Mesenchymal stem cell (in vitro differentiated cells and primary cell): ENCODE measurements at places on chromosomes 13 and 19.

DNA sequence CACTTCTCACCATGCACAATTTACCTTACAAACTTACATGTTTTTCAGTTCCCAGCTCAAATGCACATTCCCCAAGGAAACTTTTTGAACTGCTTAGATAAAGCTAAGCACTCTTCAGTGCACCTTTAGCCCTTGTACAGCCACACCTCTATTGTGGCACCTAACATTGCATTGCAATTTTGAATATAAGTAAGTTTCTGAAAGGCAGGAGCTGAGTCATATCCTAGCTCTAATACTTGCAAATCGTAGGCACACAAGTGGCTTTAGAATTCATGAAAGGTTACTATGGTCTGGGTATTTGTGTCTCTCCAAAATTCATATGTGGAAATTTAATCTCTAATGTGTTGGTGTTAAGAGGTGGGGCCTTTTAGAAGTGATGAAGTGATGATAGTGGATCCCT is 4.9 kb upstream of the ESD start:
- no peak for DNase-seq

DNA sequence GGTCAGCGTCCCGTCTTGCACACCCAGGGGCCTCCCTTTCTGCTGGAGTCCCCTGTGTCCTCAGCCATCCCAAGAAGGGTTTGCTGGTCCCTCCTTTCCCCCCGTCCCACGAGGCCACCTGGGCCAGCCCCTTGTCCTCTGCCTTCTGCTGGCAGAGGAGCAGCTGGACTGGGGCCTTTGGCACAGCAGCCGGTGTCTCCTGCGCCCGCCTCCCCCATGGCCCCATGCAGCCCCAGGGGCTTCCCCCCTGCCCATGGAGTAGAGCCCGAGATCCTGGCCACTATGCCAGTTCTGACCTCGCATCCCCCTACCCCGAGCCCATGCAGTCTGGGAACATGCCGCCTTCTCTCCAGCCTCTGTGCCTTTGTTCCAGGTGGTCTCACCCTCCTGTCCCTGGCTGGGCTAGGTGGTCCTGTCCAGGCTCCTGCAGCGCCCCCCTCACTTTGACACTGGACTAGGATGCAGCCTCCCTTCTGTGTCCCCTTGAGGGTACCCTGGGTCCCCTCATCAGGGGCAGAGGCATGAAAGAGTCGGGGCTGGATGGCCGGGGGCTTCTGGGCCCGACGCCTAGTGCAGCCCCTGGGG is 5.7 kb upstream of the GARIN5A start:
- DNase-seq, result no peak

DNA sequence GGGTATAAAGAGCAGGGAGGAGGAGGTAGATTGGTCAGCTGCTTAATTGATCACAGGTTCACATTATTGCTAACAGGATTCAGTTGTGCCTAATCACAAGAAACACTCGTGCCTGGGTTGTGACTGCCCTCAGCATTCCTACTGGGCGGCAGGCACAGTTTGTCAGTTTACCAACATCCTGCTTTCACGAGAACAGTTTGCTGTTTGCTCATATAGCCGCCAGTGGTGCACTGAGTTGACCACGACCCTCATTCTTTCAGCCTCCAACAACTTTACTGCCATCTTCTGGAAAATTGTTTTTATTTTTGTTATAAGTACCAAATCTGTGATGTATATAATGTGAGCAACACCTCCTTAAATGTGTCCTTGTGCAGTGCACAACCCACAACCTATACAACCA is 16.2 kb upstream of the IFT88 start:
- DNase-seq, result no peak

GRCh38 chr19:41616792-41617621 is 9.9 kb downstream of the CEACAM4 start:
- peak; percentile 0 for DNase-seq

- peak; percentile 48 for DNase-seq
Measured at GRCh38 chr13:99995589-99996380, 14.2 kb downstream of the ZIC2 start.

DNA sequence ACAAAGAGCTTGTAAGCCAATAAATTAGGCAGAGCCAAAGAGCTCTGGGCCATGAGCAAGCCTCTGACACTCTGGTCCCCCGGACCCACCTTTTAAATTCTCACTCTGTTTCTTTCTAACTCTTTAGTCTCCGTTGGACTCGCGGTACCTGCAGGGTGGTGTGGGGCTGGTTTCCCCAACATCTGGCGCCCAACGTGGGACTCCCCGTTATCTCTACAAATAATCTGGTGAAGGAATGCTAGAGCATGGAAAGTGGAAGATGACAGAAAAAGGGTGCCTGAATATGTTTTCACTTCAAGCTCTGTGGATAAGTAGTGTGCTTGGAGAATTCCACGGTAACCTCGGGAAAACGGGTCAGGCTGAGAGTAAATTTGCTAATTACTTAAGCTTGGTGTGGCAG is 36.5 kb upstream of the CYP2B6 start:
- DNase-seq, result peak; percentile 13

- no peak for DNase-seq
Measured at GRCh38 chr13:66128201-66128600, 1101.9 kb downstream of the PCDH9 start.

- DNase-seq, result no peak
Measured at GRCh38 chr13:29359181-29359580, 236.3 kb downstream of the SLC7A1 start.

DNA sequence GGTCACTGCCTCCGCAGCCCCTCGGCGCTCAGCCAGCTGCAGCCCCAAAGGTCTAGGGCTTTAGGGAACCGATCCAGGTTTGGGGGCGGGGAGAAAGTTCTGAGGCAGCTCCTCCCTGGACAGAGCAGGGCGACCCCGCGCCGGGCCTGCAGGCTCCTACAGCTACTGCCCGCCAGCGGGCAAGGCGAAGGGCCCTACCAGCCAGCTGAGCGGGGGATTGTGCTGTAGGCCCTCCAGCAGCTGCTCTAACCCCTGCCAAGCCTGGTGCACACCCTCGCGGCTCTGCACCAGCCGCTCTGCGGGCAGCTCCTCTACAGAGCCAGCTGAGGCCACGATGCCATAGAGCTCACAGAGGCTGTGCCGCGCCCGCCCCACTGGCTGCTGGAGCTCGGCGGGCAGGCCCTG is 14.0 kb downstream of the PLIN4 start:
- DNase-seq, result no peak

DNA sequence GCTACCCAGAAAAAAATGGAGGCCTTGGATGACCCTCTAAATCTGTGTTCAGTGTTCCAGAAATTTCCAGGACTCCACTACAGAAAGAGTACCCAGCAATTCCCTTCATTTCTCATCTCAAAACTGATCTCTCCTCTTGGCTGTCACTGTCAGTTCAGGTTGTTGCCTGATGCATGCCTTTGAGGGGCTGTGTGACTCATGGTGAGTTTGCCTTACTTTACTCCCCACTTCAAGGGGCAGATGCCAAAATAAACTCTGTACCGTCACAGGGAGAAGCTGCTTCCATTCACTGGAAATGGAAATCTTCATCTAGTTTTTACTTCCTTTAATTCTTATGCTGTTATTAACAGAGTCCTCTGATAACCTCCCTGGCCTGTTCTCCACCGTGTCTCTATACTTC is 1075.0 kb downstream of the DIAPH3 start:
- DNase-seq, result peak; percentile 26

DNA sequence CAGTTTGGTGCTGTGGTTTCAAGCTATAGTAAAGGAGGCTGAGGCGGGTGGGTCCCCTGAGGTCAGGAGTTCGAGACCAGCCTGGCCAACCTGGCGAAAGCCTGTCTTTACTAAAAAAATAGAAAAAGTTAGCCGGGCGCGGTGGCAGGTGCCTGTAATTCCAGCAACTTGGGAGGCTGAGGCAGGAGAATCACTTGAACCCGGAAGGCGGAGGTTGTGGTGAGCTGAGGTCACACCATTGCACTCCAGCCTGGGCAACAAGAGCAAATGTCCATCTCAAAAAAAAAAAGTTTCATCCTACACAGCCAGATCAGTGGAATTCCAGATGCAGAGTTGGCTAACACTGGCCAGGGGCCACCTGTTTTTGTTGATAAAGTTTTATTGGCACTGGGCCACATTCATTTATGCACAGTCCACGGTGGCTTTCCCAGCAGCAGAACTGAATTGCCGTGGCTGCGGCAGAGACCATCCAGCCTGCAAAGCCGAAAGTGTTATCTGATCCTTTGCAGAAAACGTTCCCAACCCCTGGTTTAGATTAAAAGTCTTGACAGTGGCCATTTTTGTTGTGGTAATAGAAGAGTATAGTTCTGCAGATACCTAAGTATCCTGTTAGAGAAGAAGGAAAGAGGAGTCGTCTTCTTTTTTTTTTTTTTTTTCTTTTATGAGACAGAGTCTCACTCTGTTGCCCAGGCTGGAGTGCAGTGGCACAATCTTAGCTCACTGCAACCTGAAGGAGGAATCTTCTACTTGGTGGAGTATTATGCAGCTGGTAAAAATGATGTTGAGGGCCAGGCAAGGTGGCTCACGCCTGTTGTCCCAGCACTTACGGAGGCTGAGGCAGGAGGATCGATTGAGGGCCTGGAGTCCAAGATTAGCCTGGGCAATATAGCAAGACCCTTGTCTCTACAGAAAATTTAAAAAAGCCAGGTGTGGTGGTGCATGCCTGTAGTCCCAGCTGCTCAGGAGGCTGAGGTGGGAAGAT is 8.7 kb downstream of the NCLN start:
- DNase-seq, result no peak

GRCh38 chr13:48896312-48896711 is 79.4 kb upstream of the FNDC3A start:
- DNase-seq, result peak; percentile 18

DNA sequence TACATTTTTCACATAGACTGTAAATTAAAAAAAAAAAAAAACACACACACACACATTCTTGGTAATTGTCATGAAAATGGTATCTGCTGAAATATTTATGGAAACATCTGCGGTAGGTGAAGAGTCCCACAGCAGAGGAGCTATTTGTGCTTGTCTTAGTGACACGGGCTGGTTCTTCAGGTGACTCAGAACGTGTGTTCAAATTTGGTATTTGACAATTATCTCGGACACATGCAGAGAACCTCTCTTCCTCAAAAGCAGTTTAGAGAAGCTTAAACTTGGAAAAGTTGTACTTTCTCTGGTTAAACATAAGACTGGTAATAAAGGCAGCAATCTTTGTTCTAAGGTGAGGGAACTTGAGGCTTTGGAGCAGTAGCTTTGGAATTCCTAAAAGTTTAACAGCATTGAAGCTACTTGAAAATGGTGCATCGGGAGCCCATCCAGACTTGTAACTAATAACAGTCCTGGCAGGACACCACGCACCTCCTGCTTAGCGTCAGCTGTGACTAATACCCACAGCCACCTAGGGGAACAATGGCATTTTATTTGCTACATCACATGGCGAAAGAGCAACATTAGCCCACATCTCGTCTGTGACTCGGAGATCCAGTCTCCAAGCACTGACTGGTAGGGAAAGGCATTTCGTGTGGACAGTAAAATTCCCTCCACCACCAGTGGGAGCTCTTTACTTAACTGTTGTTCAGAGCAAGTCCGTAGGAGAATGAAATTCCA is 1505.1 kb upstream of the SLC10A2 start:
- peak; percentile 83 for DNase-seq

GRCh38 chr19:38642176-38642575 is 5.3 kb upstream of the ACTN4 start:
- DNase-seq, result no peak

GRCh38 chr13:63517371-63517770 is 2101.7 kb upstream of the PCDH20 start:
- DNase-seq, result no peak

- DNase-seq, result no peak
Measured at GRCh38 chr13:77309254-77309653, 17.6 kb downstream of the MYCBP2 start.

DNA sequence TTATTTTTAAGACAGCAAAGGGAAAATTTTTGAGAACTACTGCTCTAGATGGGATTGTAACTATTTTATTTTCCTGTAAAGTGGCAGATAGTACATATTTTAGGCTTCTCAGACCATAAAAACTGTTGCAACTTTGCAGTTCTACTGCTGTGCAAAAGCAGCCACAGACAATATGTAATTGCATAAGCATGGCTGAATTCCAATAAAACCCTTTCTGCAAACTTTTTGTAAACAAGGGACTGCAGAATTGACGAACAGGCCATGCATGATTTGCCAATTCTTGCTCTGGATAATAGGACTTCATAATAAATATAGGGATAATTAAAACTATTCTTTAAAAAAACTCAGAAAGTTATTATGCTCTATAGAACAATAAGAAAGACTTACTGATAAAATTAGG is 149.1 kb downstream of the SLITRK5 start:
- peak; percentile 29 for DNase-seq

DNA sequence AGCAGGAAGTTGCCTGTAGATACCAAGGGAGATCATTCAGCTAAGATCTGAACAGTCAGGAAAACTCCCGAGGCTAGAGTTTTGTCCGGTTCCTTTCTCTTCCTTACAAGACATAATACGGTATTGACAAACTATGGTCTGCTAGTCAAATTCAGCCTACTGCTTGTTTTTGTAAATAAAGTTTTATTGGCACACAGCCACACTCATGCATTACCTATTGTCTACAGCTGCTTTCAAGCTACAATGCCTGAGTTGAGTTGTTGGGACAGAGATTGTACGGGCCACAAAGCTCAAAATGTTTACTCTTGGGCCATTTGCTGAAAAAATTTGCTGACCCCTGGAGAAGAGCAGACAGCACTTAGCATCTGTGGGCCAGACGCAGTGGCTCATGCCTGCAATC is 2.5 kb downstream of the SLC1A6 start:
- DNase-seq, result no peak

- DNase-seq, result peak; percentile 80
Measured at GRCh38 chr19:18300930-18301717, 19.7 kb upstream of the JUND start.

DNA sequence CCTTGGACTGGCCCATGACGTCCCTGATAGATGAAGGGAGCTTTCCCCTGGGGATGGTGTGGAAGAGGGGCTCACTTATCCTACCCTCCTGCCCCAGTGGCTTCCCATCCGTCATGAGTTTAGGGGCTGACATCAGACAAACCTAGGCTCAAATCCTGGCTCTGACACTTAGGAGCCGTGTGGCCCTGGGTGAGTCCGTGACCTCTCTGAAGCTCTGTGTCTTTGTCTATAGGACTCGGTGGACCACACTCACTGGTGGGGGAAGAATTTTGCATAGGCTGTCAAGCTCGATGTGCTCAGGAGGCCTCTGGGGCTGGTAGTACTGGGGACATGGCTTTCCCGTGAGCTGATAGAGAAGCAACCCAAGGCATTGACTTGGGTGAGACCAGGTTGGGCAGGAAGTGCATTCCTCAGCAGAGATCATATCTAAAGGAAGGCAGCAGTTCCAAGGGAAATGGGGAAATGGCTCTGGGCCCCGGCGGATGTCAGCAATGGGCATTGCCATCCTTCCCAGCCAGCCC is 17.4 kb upstream of the AP1M2 start:
- no peak for DNase-seq

GRCh38 chr19:6078068-6078467 is 32.2 kb downstream of the RFX2 start:
- no peak for DNase-seq

DNA sequence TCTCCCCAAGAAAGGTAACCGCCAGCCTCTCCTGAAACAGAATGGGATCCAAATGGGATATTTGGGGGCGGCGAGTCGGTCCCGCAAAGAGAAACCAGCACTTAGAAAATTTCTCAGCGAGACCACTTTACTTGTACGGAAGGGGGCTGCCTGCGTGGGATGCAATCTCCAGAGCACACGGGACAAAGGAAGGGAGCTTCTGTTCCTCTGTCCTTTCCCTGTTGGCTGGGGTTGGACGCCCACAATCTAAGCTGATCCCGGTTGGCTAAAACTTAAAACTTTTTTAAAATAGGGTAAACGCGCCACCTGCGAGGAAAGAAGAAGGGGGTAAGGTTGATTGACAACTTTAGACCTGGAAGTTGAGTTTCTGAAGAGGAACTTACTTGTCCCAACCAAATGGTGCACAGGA is 826 bp upstream of the BSG start:
- peak; percentile 81 for DNase-seq

- DNase-seq, result peak; percentile 91
Measured at GRCh38 chr13:79457948-79458347, 23.0 kb upstream of the NDFIP2 start.

- DNase-seq, result no peak
Measured at GRCh38 chr19:40783711-40784110, 5.7 kb downstream of the RAB4B start.
